Left renal cortex interstitium (tissue), 4 donors: ENCODE measurements at places on chromosomes 2 and 18.

DNA sequence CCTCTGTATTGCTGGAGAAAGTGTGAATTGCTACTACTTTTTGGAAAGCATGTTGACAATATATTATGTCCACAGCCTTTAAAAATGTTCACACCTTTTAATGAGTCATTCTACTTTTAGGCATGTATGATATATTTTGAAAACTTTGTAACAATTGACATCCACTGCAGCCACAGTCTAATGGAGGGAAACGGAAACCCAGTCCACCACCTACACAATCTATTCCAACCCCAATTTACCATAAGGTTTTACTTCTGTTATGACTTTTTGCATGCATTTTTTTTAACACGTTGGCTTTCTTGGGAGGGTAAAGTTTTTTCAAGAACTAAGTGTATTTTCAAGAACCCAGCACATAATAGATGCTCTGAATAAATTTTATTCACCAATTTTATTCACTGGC is 38.5 kb upstream of the ATP8B1 start:
- DNase-seq: no peak

DNA sequence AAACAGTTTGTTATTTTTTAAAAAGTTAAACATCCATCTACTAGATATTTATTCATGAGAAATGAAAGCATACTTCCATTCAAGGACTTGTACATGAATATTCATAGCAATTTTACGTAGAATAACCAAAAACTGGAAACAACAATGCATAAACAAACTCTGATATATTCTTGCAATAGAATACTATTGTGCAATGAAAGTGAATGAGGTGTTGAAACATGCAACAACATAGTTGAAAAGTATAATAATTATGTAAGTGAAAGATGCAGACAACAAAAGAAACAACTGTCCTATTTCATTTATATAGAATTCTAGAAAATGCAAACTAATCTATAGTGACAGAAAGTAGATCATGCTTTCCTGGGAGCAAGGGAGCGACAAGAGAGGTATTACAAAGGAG is 206.6 kb upstream of the KLHL29 start:
- no peak for DNase-seq

DNA sequence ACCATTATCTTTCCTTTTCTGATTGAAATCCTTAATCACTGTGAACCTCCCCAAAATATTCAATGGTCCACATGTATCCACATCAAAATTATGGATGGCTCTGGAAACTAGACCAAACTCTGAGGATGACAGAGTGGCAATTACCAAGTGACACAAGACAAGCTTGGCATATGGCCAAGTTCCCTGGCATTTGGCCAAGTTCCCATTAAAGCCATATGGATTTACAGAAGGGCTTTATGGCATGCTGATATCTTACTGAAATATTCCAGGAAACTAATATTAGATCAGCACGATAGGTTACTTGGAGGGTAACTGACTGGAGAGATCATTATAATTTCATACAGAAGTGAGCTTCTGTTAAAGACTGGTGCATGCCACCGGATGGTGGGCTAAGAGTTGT is 21.9 kb upstream of the CERS6 start:
- no peak for DNase-seq

DNA sequence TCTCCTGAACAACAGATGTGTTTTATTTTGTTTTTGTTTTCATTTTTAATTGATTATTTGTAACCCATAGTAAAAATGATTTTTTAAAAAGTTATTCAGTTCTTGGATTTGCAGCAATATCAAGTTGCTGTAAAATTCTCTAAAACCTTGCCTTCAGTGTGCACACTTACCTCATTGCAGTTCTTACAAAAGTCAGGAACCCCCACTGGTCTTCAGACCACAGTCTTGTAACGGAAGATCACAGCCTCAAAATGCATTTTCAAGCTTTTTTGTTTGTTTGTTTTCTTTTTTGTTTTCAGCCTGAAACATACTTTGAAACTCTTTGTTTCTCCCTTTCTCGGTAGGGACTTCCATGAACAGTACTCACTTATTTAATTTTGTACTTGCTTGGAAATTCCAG is 1012.8 kb upstream of the GYPC start:
- DNase-seq: no peak

- DNase-seq: no peak
Observed at GRCh38 chr2:107776362-107776761, 50.3 kb upstream of the RGPD4 start.

GRCh38 chr2:17646081-17646554 is 105.6 kb downstream of the VSNL1 start:
- DNase-seq: peak; percentile 83

GRCh38 chr2:148582679-148583511 is 61.7 kb upstream of the EPC2 start:
- DNase-seq: no peak

- DNase-seq: no peak
Observed at GRCh38 chr2:213723707-213724106, 439.4 kb downstream of the SPAG16 start.

DNA sequence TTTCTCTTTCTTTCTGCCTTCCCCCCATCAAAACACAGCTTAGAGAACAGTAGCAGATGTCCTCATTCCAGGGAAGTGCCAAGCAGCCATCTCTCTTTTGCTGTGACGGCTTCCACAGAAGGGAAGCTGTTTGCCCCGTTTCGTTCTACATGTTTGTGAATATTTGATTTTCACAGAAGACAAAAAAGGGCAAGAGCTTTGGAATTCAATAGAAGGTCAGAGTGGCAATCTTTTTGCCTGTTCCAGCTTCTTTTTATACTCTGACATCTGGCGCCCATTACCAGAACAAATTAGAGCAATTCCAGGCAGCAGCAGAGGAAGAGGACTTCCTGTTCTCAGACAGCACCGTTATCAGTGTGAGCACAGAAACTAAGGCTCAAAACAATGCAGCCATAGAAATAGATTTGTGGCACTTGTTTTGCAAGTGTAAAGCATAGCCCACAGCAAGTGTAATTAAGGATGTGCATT is 79.0 kb upstream of the CDH19 start:
- DNase-seq: peak; percentile 6

DNA sequence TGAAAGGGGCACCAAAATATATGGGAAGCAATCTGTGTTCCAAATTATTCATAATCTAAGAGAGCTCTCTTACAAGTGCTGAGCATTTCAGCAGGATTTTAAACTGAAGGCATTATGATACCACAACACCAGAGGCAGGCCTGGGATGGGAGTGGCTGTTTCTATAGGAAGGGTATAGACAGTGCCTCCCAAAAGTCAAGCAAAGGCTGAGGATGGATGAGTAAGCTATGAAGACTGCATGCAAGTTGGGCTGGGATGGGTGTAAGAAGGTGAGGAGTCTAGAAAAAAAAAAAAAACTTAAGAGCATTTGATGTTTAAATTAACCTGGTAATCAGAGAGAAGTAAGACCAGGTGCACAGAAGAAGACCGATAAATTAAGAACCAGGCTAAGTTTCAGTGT is 132.5 kb downstream of the OSR1 start:
- DNase-seq: no peak

DNA sequence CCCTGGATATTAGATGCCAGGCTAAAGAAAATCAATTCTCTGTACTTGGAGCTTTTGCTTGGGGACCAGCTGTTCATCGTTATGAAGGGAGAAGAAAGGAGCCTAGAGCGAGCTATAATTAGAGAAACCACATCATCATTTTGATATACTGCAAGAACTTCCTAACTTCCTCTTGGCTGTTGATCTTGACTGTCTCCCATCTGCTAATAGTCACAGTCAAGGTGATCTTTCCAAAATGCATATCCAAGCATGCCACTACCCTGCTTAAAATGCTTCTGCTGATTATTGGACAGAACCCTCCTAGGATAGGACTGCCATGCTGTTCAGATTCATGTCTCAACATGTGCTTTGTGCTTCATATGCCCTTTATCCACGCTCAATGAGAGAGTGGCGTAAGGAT is 54.8 kb downstream of the RAPGEF4 start:
- no peak for DNase-seq

DNA sequence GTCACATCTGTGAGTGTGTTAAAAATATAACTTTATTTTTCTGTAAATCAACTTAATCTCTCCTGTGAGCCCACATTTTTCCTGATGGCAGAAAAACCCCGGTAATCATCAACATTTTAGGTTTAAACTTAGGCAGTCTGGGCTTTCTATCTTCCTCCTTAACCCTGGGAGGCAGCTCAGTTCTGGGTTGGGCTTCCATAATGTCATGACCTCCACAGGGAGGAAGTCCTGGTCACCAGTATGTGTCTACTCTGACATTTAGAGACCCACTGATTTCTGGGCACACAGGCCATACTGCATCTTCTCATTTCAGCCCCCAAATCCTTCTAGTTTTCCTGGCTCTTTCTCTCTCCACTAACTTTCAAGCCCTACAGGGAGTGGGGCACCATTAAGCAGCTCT is 181.2 kb downstream of the DYSF start:
- DNase-seq: no peak

- DNase-seq: no peak
Observed at GRCh38 chr18:22223254-22223964, 54.0 kb downstream of the GATA6 start.

DNA sequence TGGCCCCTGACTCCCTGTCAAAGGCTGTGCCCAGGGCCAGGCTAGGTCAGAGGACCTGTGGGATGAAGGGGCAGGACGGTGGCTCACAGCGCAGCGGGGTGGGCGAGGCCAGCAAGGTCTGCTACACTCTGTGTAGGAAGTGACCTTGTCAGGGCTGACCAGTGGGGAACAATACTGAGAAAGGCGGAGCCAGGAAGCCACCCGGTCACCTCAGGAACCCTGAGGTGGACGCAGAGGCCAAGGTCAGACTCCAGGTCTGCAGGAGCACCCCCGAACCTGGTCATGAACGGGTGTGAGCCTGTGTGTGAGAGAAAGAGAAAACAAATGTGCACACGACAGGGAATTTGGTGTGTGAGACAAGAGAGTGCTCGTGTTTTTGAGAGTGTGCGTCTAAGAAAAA is 72.3 kb downstream of the SMAD7 start:
- DNase-seq: no peak

GRCh38 chr2:175815537-175815936 is 186.5 kb downstream of the LNPK start:
- no peak for DNase-seq

DNA sequence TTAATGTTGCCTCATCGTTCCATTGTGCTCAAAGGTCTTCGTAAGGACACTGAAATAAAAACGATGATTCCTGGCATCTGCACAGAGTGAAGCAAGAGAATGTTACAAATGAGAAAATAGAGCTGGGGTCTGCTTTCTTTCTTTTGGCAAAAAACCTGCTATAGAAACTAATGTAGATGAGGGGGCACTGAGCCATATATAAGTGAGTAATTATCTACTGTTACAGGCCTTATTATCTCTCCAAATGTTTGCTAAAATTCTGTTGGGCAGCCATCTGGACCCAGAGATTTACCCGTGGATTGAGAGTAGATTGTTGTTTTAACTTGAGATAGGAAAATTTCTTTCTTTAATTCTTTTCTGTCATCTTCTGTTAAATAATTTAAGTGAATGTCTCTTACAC is 472.5 kb upstream of the PIK3C3 start:
- no peak for DNase-seq

GRCh38 chr2:161843936-161844335 is 219.7 kb downstream of the SLC4A10 start:
- no peak for DNase-seq

- DNase-seq: no peak
Observed at GRCh38 chr2:238139196-238140039, 950 bp downstream of the KLHL30 start.

DNA sequence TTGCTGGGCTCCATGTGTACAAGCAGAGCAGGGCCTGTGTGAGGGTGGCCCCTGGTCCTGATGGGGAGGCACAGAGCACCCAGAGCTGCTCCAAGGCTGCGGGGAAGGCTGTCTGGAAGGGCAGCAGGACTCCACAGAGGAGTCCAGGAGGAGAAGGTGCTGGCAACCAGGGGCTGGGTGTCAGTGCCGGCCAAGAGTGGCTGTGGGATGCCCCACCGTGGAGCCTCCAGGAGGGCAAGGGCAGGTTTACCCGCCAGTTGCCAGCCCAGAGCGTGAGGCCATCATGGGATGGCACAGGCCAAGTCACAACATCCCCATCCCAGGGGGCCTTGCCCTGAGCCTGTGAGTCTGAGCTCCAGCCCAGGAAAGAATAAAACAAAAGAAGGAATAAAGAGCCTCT is 241.8 kb downstream of the NAPG start:
- DNase-seq: no peak

DNA sequence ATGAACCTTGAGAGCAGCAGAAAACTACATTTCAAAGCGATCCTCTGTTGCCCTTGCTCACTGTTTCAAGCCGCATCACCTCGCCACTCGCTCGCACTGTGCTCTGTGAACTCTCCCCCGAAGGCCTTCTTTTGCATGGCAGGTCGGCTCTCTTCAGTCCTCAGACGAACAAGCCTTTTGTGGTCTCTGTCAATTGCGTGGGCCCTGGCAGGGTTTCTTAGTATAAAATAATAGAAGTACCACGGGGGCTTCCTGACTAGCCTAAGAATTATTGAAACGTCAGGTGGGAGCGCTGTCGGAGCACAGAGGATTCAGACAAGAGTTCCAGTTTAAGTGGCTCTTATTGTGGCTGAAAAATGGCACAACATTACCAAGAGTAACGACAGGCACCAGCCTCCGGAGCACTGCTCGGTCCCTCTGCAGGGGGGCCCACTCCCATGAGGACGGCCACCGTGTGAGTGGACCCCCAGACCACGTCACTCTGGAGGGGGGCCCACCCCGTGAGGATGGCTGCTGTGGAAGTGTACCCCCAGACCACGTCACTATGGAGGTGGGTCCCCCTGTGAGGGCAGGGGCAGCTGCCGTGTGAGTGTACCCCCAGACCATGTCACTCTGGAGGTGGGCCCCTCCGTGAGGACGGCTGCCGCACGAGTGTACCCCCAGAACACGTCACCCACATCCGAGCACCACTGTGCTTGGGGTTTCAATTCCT is 237.7 kb downstream of the HDAC4 start:
- no peak for DNase-seq

DNA sequence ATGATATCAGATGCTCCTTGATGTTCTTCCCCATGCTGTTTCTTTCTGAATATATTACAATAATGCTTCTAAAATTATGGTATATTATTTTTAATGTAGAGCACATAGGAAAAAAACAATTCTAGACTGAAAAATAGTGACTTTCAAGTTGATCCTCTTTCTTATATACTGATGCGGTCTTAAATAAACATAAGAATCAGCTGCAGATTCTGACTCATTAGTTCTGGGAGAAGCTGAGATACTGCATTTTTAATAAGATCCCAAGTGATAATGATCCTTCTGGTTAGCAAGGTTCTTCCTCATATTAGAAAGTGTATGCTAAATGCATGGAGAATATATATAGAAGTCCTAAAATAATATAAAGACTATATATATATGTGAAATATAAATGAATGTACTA is 124.9 kb downstream of the XIRP2 start:
- DNase-seq: no peak
